Activated CD4-positive, alpha-beta memory T cell treated with anti-CD3 and anti-CD28 coated beads for 36 hours (primary cell): ENCODE measurements at places on chromosomes 11 and 22. TPM values are rescaled to one million over a fixed set of nuclear protein-coding genes. Genes with fewer than 3 reads are reported as not detected.

The CD44 gene
- 440 TPM for total RNA-seq

The PRR33 gene
- total RNA-seq, result not detected

The SPDYC gene
- total RNA-seq, result not detected

The BRSK2 gene
- 0.64 TPM for total RNA-seq

The RAPSN gene
- total RNA-seq, result 0.22 TPM

The ISX gene
- total RNA-seq, result not detected

The RPS3 gene
- total RNA-seq, result 4,525 TPM

The OR2AT4 gene
- not detected for total RNA-seq

The SLCO2B1 gene
- total RNA-seq, result not detected

The PDXP gene
- total RNA-seq, result 21.9 TPM
